ENCODE measurements at places on chromosomes 4 and X. TPM values are rescaled to one million over a fixed set of nuclear protein-coding genes. Genes with fewer than 3 reads are reported as not detected.

DNA sequence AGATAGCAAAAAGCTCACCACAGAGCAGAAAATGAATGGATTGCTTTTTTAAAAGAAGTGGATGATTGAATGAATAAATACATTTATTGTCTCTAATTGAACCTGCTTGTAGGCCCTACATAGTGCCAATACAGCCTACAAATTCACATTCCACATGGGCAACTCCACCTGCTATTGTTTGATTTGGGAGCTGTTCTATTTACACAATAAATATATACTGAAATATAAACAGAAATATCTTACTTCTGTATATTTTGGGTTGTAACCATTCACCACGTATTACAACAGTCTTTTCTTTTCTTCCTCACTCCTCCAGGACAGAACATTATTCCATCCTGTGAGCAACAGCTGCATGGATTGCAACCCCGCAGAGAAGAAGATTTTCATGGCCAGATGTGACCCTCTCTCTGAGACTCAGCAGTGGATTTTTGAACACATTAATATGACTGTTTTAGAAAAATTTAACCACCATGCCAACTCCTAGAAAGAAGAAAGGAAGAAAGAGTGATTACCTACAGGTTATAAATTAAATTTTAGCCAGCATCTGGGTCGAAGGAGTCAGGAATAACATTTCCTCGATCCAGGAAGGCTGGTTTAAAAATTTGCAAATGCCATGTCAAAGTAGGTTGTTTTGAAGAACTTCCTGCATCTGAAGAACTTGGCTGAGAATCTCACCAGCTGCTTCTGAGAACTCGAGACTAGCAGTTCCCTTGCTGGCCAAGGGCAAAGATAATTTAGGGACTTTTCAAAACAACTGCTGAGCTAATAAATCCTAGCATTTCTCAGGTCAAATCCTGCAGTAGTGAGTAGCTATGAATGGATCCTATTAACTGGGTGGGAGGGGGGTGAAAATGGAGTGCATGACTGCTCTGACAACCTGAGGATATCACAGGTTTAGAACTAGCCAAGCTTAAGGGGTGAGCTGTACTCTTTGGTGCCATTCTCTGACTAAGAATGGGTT is 128.7 kb upstream of the GALNT7 start:
- H3K4me1 ChIP-seq = no peaks in the 10 kb centered on the region
- no peak overlapping the region for H3K27ac ChIP-seq
- H3K36me3 ChIP-seq = no peaks in the 10 kb centered on the region
- DNase-seq = no peak
- H3K4me3 ChIP-seq = no peak overlapping the region

- no peaks in the 10 kb centered on the region for H3K27me3 ChIP-seq
- peak overlapping the region; percentile 74 for H3K4me3 ChIP-seq
- DNase-seq = no peak
- no peaks in the 10 kb centered on the region for H3K36me3 ChIP-seq
These were observed 796 bp upstream of the MED14 start for GRCh38 chrX:40736170-40736505.

GRCh38 chrX:134880866-134881265 is 109.9 kb upstream of the SMIM10 start:
- H3K27me3 ChIP-seq = no peaks in the 10 kb centered on the region
- no peaks in the 10 kb centered on the region for H3K36me3 ChIP-seq
- no peak for DNase-seq
- no peak overlapping the region for H3K27ac ChIP-seq
- H3K4me3 ChIP-seq = no peak overlapping the region

COX7B2 gene
- total RNA-seq = not detected

SLITRK2 gene
- total RNA-seq = 0.83 TPM

PHKA2 gene
- 19.9 TPM for total RNA-seq

TEC gene
- total RNA-seq = 2.2 TPM
